ENCODE measurements at places on chromosomes 5 and 9.

- DNase-seq: no peak
These were observed 260.8 kb downstream of the AUH start for GRCh38 chr9:91100878-91101450.

DNA sequence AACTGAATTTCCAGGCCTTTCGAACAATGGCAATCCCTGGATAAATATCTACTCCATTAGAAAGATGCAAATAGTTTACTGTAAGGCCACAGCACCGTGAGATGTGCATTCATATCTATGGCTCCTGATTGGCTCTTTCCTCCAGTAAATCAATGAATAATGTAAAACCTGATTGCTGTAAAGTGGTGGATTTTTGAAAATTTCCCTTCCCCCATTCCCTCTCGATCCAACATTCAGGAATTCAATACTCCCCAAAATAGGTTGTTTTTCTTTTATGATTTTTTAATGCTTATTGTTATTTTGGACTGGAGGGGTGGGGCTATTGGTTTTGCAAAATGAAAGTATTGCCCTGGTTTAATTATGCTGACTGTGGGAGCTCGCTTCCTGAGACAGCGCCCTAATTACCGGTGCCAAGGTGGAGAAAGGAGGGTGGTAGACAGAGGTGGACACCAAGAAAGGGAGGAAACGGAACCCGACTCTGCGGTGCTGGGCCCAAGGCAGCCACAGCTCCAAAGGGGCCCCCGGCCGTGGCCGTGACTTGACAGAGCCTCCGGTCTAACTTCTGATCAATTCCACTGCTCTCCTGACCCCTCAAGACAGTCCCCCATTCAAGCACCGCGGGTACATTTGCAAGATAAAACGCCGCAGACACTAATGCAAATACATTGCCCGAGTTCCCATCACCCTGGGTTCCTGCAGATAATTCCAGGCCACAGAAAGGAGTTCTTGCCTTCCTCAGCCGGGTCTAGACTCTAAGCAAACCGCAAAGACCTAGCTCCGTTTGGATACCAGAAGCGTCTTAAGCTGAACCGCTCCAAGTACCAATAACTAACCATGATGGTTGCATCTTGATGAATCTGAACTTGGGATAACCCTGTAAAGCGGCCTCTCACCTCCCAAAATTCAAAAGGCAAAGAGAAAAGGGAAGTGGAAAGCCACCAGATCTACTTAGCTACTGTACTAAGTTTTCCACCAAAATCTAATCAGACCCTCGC, 211.2 kb downstream of the MEF2C start:
- DNase-seq: no peak

DNA sequence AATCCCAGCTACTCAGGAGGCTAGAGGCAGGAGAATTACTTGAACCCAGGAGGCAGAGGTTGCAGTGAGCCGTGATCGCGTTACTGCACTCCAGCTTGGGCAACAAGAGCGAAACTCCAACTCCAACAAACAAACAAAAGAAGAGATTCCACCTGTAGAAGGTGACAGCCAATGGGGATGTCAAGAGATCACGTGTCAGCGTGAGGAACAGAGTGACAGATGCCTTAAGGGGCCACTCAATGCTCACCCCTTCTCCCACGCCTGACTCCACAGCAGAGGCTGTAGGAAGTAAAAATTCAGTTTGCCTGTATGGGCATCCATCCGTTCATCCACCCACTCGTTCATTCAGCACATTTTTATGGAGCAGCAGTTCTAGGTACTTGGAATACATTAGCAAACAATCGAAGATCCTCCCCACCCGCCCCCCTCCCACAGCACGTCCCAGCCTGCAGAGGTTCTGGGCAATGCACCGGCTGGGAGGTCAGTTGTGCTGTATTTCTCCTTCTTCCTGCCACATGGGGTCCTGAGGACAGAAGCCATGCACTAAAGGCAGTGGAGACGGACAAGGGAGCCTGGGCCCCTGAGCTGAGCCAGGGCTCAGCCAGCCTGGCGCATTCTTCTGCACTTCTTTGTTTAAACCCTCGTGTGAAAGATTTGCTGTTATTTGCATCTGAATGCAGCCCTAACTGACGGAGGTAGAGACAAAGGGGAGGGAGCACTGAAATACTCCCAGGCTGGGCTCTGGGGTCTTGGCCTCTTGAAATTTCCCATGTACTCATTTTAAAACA, 11.3 kb upstream of the RNF130 start:
- DNase-seq: no peak

DNA sequence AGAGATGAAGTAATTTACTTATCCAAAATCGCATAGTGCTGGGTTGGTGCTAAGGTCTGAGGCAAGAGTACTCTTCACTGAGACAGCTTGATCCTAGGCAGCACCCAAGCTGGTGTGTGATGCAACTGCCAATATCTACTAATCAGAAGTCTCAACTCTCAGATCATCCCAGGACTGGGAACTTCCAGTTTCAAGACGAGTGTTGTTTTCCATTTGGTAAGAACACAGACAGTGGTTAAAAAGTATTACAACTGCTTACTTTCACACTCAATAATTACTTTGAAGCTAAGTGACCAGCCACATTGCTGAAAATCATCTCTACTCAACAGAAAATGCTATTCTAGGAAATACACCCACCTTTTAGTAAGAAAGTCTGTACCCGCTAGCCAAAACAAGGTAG, 45.3 kb downstream of the FBXW11 start:
- peak; percentile 84 for DNase-seq

- DNase-seq: peak; percentile 82
These were observed 10.0 kb upstream of the C5 start for GRCh38 chr9:121059998-121060636.

Data from suppressor macrophage treated with lipopolysaccharide for 1 hour (primary cell).